Foreskin keratinocyte (primary cell): ENCODE measurements at places on chromosomes 1 and 21. TPM values are rescaled to one million over a fixed set of nuclear protein-coding genes. Genes with fewer than 3 reads are reported as not detected.

GRCh38 chr1:221775206-221775605 lies 33.3 kb upstream of the DUSP10 start:
- DNase-seq, result no peak

- DNase-seq, result no peak
Measured at GRCh38 chr1:235857756-235858155, 8.9 kb downstream of the LYST start.

GRCh38 chr1:21592086-21592865 lies 76.9 kb downstream of the RAP1GAP start:
- DNase-seq, result no peak

GRCh38 chr1:198278943-198279342 lies 122.1 kb downstream of the NEK7 start:
- peak; percentile 63 for DNase-seq

DNA sequence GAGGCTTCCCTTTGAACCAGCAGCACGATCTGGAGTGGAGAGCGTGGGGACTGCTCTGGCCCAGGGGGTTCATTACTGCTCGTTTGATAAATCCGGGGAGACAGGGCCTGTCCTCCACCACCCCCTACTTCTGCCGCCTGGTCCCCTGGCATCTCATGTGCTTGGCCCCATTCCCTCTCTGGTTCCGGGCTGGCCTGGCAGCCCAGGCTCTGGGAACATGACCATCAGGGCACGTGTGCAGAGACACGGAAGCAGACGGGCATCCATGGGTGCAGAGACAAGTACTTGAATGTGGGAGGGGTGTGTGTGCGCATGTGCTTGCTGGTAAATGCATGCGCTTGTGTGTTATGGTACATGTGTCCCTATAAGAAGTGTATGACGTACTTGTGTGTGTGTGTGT lies 75.5 kb downstream of the KIRREL1 start:
- no peak for DNase-seq

DNA sequence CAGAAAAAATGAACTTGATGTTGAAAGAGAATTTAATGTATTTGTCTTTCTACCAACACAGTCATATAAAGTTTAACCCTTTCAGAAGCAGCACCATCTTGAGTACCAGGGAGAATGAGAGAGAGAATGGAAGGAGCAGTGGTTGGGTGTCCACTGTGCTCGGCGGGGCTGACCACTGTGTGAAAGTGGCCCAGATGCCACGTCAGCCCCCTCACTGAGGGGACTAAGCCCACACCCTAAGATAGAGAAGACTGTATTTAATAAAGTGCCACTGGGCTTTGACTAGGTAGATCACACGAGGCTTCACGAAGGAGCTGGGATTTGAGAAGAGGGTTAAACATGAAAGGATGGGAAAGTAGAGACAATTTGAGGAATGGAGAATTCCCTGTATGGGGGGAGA lies 31.2 kb downstream of the BATF3 start:
- DNase-seq, result no peak

DNA sequence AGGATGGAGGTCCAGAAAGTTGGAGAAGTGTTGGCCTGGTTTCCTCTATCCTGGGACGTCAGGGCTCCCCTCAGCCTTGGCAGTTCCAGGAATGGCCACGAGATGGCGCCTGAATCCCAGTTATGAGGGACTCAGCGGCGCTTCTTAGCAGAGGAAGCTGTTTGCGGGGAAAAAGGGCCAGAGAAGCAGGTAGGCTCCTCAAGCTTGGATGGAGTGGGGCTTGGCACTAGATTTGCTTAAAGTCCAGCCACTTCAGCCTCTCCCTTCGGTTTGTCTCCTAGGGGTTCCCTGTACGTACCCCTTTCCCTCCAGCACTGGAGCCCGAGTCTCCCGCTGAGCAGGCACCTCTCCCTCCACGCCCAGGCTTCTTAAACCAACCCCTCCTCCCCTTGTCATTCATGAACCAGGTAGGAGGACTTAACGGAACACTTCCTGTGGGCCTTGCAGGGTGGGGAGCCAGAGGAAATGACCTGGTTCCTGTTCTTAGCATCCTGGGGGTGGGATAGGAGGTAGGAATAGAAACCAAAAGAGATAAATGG lies 32.0 kb upstream of the TENT5B start:
- DNase-seq, result peak; percentile 18

DNA sequence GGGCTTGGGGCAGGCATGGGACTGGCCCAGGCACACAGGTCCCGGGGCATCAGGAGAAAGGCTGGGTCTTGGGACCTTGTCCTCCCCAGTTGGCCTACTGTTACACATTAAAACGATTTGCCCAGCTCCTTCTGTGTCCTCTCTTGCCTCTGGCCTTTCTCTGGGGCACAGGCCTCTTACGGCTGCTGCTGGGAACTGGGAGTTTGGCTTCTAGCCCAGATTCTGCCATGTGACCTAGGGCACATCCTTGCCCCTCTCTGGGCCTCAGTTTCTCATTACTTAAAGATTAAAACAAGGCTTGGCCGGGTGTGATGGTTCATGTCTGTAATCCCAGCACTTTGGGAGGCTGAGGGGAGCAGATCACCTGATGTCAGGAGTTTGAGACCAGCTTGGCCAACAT lies 14.0 kb downstream of the KDF1 start:
- no peak for DNase-seq

GRCh38 chr21:45035477-45035848 lies 38.9 kb upstream of the ADARB1 start:
- DNase-seq, result no peak

DNA sequence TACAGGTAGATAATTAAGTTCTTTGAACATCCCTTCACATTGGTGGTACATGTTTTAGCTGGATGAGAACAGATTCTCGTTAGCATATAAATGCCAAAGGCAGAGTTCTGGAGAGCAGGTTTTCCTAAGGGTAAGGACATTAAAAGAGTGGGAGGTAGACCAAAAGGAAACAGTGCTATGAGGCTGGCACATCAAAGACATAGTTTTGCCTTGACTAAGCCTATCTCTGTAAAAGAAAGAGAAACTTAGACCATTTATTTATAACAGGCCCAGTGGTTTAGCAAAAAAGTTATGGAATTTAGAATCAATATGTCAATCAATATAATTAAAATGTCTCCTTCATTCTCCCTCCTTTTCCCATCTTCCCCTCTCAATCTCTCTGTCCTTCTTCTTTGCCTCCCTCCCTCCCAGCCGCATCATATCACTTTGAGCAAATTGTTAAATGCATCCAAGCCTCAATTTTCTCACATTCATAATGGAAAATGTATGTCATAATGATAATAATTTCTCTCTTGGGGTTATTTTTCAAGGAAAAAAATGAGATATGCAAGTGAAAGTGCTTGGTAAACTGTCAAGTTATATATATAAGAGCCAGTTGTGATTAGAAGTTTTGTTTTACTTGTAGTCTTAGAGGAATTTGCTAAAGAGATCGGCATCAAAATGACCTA lies 209.9 kb upstream of the SGIP1 start:
- DNase-seq, result no peak

GRCh38 chr1:228939001-228939691 lies 203.9 kb downstream of the RHOU start:
- DNase-seq, result no peak

- peak; percentile 85 for DNase-seq
Measured at GRCh38 chr1:78831731-78832360, 174.7 kb downstream of the ADGRL4 start.

- DNase-seq, result no peak
Measured at GRCh38 chr21:29080454-29080941, 7.0 kb upstream of the CCT8 start.

DNA sequence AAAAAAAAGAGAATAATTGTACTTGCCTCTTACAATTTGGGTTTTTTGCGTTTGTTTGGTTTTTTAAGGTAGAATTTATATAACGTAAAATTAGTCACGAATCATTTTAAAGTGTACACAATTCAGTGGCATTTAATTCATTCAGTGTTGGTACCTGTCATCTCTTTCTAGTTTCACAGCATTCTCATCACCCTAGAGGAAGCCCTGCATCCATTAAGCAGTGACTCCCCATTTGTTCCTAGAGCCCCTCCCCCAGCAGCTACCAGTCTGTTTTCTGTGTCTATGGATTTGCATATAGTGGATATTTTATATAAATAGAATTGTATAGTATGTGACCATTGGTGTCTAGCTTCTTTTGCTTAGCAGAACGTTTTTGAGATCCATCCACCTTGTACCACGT lies 233.2 kb upstream of the FMN2 start:
- no peak for DNase-seq

- peak; percentile 42 for DNase-seq
Measured at GRCh38 chr1:231165371-231165770, 3.5 kb downstream of the TRIM67 start.

GRCh38 chr1:14519976-14520375 lies 78.5 kb upstream of the KAZN start:
- no peak for DNase-seq

DNA sequence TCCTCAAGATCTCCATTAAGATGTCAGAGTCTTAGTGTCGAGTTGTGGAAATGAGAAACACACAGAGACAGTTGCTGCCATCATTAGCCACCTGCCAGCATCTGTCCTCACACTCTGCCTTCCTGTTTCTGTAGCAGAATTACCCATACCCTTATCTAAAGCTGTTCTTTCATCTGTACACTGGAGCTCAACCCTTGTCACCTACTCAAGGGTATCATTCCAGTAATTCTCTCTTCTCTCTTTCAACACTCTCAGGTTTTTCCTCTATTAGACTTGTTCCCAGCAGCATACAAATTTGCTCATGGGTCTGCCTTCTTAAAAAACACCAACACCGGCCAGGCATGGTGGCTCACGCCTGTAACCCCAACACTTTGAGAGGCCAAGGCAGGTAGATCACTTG lies 27.4 kb upstream of the RNF2 start:
- DNase-seq, result no peak

GRCh38 chr1:52911541-52911940 lies 10.0 kb downstream of the ECHDC2 start:
- no peak for DNase-seq

DNA sequence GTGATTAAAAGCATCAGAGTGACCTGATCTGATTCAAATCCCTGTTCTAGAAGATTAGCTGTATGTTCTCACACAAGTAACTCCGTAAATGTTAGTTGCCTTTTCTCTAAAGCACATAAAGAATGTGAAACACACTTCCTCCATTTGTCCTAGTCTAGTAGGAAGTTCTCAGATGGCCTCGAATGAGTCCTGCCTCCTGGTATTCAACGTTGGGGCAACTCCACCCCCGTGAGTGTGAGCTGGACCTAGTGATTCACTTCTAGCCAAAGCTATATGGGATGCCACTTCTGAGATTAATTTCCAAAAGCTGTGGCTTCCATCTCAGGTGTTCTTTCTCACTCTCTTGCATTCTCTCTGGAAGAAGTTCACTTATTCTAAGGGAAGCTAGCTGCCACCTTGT lies 267.6 kb downstream of the GPATCH2 start:
- peak; percentile 23 for DNase-seq

GRCh38 chr1:94332516-94332915 lies 85.7 kb upstream of the ABCD3 start:
- DNase-seq, result no peak

- DNase-seq, result no peak
Measured at GRCh38 chr1:38336301-38336923, 289.8 kb upstream of the POU3F1 start.

DNA sequence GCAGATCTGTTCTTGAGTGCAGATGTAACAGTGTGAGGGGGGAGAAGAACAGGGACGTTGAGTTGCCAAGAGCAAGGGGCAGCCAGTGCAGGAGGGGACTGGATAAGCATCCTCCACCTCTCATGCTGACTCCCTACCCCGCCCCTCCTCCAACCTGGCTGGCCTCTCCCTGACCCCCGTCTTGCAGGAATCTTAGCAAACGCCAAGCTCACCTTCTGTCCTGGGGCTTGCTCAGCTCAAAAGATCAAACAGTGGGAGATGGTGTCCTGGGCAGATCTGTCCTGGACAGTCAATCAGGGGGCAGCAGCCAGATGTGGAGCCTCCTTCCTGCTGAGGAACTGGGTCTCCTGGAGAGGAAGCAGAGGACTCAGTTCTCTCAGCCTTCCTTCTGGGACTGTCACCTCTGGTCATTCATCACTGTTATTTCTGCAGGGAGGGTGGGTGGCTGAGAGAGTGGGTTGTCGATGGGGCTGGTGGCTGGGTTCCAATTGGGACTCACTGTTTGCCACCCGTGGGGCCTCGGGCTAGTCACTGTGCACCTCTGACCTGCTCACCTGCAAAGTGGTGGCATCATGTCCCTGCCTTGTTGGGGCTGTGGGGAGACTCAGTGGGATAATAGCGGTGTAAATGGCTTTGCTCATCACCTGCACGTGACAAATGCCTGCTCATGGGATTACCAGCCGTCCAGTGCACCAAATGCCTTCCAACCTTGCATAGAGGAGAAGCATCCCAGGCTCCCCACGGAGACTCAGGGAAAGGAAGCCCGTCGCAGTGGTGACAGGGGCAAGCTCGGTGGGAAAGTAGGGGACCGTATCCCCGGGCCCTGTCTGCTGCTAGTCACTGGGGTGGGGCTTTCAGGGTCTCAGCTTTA lies 154.4 kb downstream of the PTPRU start:
- DNase-seq, result no peak

DNA sequence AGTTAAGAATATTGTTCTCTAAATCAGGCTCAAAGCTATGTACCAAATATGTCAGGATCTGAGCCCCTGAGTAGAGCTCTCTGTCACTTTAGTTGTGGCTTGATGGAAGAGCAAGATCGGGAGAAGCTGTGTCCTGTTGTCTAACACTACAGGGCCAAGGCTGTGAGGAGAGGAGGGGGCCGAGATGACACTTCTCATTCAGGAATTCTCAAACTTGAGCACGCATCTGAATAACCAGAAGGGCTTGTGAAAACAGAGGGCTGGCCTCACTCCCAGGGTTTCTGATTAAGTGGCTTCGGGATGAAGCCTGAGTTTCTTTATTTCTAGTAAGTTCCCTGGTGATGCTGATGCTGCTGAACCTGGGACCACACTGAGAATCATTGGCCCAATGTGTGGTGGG lies 209.2 kb upstream of the DAB1 start:
- DNase-seq, result no peak

DNA sequence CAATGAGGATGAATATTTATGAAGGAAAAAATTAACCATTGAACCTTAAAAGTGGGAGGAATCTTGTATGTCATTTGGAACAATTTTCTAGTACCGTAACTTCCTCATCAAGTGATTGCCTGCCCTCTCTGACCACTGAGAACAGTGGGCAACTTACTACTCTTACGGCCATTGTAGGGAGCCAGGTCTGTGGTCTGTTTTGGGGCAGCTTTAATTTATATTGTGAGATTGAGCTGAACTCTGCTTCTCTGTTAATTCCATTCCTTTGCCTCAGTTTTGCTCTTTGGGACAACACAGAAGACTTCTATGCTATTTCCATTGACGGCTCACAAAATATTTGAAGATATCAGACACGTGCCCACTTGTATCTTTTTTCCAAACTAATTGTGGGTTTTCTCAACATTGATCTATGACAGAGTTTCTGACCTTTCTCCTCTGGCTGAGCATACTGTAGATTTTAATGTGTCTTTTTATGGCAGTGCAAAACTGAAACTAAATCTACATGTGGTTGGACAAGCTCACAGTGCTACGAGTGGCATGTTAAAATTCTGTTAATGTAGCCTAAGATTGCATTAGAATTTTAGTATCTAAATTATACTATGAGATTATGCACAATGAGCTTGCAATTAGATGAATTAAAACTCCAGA lies 27.8 kb upstream of the ZNF281 start:
- DNase-seq, result no peak

GRCh38 chr1:196400478-196401451 lies 207.5 kb downstream of the KCNT2 start:
- DNase-seq, result peak; percentile 64

Gene MYOG
- polyA plus RNA-seq, result not detected in 2 replicates

Gene APCS
- polyA plus RNA-seq, result not detected in 2 replicates

Gene TEX35
- not detected in 2 replicates for polyA plus RNA-seq

Gene RGS13
- polyA plus RNA-seq, result not detected in 2 replicates

Gene RGL1
- polyA plus RNA-seq, result 0.34 and 0.37 TPM in 2 replicates

Gene CLDN19
- polyA plus RNA-seq, result not detected in 2 replicates

Gene CHIA
- not detected in 2 replicates for polyA plus RNA-seq

Gene TTC22
- 3.2 and 4.3 TPM in 2 replicates for polyA plus RNA-seq

Gene KCNT2
- not detected in 2 replicates for polyA plus RNA-seq
